Activated naive CD8-positive, alpha-beta T cell treated with anti-CD3 and anti-CD28 coated beads for 36 hours (primary cell): ENCODE measurements at places on chromosomes 4 and X. TPM values are rescaled to one million over a fixed set of nuclear protein-coding genes. Genes with fewer than 3 reads are reported as not detected.

DNA sequence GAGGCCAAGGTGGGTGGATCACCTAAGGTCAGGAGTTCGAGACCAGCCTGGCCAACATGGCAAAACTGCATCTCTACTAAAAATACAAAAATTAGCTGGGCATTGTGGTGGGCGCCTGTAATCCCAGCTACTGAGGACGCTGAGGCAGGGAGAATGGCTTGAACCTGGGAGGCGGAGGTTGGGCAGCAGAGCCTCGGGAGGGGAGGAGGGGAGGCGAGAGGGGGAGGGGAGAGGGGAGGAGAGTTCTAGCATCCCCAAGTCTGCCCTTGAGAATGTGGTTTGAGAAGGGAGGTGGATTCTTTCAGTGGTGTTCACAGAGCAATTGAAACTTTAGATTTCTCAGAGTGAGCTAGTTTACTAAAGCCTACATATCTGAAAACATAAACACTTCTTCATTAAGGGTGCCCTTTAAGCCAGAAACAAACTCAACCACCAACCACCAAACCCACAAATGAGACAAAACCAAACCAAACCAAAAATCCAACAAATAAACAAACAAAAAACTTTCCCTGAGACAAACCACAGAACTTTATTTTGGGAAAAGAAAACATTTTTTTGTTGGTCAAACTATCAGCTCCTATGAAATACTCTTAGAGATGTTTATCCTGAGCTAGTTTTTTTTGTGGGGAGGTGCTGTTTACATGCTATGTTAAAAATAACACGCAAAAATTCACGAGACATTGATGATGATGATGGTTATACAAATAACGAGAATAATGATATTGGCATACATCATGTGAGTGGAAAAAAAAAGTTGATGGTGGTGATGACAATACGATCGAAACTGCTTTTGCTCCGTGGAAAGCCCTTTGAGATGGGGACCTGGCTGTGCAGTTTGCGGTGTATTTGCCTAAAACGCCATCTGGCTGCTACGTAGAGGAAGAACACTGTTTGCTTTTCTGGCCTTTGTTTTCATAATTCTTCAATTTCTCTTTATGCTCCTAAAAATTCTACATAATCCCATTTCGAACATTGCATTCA lies 98.2 kb upstream of the PRKX start:
- peak; percentile 26 for DNase-seq

DNA sequence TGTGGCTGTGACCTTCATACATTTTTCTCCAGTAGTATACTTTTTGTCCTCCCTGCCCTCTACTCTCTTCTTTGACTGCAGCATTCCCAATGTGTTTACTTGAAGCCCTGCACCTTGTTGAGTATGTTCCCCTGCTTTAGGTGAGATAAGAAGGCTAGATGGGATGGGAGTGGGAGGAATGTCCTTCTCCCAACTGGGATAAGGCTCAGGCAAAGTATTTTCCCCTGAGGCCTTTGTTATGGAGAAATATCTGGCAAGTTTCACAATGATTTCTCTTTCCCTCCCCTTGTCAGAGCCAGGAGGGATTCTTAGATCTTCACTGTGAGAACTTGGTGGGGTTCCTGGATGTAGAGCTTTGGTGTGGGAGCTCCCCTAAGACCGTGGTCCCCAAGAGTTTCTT lies 131.8 kb downstream of the CLCN5 start:
- DNase-seq: no peak

KIT gene
- total RNA-seq: 0.23 TPM

- no peak for DNase-seq
These were observed 76.0 kb upstream of the GIMD1 start for GRCh38 chr4:106444557-106444956.

DNA sequence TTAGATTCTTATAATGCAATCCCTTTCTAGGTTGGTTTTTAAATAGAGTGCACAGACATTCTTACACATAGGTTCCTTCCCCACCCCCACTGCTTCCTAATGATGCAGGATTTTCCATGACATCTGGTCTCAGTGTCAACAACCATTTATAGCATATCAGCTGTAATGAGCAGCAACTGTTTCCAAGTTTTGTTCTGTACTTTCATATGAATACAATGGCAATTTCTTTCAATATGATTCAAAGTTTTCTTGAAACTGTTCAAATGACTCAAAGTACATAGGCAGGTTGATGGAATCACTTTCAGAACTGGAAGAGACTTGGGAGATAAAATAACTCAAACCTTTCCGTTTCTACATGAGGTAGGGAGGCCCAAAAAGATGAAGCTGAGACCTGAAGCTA lies 220.7 kb downstream of the CAMK2D start:
- DNase-seq: peak; percentile 40

DMRTC1 gene
- not detected for total RNA-seq

DNA sequence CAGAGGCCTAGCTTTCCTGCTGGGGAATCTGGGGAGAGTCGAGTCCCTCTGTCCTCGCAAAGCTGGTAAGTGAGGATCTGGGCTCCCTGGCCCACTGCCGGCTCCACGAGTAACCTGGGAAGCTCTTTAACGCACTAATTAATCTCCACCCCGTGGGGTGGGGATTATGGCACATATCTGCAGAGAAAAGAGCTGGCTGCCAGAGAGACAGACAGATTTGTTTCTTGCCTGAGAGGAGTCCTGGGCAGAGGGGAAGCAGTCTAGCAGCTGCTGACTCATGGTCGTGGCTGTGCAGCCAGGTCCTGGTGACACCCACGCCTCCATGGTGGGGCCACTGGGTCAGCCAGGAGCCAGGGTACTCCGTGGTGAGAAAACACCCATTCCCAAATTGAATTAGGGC lies 14.0 kb downstream of the SORCS2 start:
- no peak for DNase-seq

VCX gene
- total RNA-seq: not detected

TMPRSS11B gene
- total RNA-seq: not detected

- DNase-seq: no peak
These were observed 13.9 kb downstream of the TMEM165 start for GRCh38 chr4:55409468-55410171.

GRCh38 chr4:53156896-53157295 lies 209.0 kb downstream of the SCFD2 start:
- DNase-seq: no peak

DNA sequence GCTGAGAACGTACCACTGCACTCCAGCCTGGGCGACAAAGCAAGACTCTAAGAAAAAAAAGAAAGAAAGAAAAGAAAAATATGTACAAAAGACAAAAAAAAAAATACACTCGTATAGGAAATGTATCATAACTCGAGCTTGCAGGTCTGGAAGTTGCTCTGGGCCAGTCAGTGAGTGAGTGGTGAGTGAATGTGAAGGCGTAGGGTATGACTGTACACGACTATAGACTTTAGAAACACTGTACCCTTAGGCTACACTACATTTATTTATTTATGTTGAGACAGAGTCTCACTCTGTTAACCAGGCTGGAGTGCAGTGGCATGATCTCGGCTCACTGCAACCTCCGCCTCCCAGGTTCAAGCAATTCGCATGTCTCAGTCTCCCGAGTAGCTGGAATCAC lies 29.4 kb downstream of the EVC2 start:
- DNase-seq: no peak

- no peak for DNase-seq
These were observed 7.7 kb downstream of the ABCD1 start for GRCh38 chrX:153732401-153732800.

DNA sequence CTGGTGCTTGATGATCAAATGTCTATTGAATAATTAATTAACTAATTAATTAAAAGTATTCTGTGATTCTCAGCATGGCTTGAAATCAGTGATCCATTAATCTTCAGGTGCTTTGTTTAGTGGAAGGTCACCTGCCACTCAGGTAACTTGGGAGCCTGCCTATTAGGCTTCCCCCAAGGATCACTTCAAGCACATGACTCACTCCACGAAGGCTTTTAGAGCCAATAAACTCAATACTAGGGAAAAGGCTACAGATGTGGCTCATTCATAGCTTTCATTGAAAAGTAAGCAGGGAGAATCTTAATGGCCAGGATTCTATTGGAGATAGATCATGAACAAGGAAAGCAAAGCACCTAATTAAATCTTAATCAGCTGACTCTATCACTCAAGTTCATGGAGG lies 21.3 kb downstream of the AREG start:
- no peak for DNase-seq

DNA sequence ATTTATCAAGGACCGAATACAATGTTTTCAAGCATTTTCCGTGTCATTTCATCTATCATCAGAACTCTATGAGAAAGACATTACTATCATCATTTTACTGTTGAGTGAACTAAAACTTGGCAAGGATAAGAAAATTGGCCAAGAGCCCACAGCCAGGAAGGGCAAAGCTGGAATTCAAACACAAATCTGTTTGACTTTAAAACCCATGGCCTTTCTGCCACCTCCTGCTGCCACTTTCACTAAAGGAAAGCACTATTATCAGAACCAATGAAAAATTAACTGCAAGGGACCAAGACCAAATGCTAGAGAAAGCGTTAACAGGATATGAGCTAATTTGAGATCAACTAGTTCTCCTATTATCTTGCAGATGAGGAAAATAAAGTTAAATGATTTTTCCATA lies 2759.2 kb downstream of the ARAP2 start:
- DNase-seq: no peak

- DNase-seq: no peak
These were observed 131.6 kb upstream of the TMEM164 start for GRCh38 chrX:109871121-109871888.
